ENCODE measurements at places on chromosomes 12 and 14.

GRCh38 chr14:58027904-58028303, 124.1 kb downstream of the ARMH4 start:
- DNase-seq, result no peak

- peak; percentile 32 for DNase-seq
Measured at GRCh38 chr12:65825183-65825506, 862 bp downstream of the HMGA2 start.

DNA sequence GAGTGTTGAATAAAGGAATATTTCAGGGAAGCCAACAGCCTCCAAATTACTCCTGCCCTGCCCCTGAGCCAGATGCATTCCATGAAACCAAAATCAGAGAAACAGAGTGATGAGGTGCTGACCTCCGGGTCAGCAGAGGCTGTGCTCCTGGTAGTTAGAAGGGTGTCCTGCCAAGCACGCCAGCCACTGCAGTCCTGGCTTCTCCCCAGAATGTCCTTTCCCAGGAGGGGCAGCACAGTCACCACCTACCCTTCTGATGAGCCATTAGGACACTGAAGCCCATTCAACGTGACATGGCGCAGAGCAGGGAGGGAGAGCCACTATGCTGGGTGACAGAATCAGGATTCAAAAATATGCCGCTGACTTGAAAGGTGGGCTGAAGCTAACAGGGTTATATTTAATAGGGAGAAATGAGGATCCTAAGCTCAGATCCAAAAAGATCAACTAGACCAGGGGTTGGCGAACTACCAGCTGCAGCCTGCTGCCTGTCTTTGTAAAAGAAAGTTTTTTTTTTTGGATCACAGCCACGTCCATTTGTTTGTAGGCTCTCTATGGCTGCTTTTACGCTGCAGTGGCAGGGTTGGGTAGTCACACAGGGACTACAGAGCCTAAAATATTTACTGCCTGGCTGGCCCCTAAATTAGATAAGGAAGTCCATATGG, 34.5 kb upstream of the PLEK2 start:
- no peak for DNase-seq

DNA sequence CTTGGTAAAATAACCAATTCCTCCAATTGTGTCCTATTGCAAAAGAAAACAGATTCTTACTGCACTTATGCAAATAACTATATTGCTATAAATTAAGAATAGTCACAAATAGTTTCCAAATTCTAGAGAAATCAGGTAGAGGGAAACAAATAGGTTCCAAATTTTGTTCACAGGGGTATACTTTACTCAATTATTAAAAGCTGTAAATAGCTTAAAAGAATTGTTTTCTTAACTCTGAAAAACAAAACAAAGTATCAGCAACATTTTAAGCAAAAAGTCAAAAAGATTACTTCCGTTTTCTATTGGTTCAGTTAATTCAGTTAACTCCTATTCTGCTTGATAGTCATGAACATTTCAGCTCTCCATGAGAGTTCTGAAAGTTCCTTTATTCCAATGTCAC, 85.6 kb upstream of the PPP4R3A start:
- DNase-seq, result no peak

GRCh38 chr12:92621833-92622232, 81.0 kb upstream of the PLEKHG7 start:
- DNase-seq, result no peak

- no peak for DNase-seq
Measured at GRCh38 chr14:98579140-98579539, 692.9 kb downstream of the BCL11B start.

DNA sequence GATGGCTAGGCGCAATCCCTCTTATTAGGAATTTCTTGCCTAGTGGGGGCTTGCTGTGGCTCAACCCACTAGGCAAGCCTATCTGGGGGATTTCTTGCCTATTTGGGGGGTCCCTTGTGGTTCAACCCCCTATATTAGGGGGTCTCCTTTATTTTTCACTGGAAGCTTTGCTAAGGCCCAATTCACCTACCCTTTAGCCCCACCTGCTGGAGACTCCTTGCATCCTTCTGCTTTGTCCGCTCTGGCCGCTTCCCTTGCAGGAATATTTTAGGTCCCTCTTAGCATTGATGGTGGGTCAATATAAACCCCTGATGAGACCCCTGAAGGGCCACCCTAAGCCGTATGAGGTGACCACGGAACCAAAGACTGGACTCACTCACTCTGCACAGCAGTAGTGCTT, 1552.1 kb downstream of the AACS start:
- peak; percentile 16 for DNase-seq

DNA sequence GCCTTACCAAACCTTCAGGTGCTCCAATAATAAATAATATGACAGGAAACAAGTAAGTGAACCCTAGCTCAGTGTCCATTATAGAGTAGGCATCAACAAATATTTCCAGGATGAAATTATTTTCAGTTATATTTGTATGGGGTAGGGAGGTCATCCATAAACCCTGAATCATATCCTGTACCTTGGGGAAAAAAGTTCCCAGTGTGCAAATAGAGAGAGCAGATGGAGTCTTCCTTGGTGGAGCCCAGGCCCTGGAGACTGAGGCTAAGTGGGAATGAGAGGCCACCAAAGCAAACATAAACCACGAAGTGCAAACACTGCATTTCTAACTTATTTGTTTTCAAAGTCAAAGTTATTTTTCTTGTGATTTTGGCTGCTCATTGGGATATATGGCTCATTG, 8.5 kb upstream of the ERP27 start:
- no peak for DNase-seq

- DNase-seq, result no peak
Measured at GRCh38 chr12:121202407-121203355, 7.2 kb upstream of the P2RX4 start.

DNA sequence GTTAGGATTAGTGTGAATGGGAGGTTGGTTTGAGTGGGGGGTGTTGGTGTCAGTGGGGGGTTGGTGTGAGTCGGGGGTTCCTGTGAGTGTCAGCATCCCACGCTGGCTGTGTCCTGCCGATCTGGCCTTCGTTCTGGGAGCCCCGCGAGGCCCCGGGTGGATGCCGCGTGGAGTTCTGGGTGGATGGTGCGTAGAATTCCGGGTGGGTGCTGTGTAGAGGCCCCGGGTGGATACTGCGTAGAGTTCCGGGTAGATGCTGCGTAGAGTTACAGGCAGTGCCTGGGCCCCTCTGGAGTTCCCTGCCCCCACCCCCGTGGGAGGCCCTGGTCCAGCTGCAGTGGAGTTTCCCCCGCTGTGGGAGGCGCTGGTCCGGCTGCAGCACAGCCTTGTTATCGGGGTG, 8.7 kb downstream of the NOC4L start:
- no peak for DNase-seq

DNA sequence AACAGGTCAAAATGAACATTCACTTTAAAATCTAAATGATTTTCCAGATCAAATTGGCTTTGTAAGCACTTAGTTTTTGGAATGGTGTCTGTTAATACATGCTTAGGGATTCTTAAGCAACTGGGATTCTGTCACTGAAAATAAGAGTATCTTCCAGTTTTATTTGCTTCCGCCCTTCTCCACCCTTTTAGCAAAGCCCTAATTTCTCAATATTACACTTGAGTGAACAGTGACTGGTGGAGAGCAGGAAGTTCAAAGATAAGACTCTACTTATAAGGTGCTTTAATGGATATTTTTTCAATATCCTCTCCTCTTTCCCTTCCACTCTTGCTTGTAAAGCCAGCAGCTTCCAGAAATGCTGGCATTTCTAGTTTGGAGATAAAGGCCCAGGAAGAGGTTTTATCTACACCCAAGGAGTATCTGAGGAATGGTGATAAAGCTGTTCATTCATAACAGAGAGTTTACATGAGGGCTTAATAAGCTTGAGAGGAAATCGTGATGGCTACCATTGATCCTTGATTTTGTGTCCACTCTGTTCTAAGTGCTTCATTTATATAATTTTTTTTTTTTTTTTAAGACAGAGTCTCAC, 265.9 kb upstream of the PRICKLE1 start:
- no peak for DNase-seq

GRCh38 chr12:74105434-74105833, 432.2 kb upstream of the ATXN7L3B start:
- no peak for DNase-seq

- no peak for DNase-seq
Measured at GRCh38 chr12:94988471-94988870, 15.0 kb downstream of the NDUFA12 start.

DNA sequence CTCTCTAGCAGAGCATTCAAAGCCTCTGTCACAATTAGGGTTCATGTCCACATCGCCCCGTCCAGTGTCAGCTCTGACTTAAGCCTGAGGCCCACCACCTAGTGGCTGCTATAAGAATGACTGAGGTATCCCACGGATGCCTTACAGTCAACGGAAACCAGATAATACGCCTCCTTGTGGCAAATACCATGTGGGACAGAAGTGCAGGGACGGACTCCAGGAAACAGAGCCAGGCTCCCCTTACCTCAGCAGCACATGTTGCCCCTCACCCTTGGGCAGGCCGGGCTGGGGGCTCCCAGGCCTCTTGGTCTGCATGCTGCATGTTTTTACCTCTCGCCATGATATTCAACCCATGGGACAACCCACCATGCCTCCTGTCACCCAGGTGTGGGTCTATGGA, 86.3 kb downstream of the VWF start:
- peak; percentile 79 for DNase-seq

- DNase-seq, result peak; percentile 23
Measured at GRCh38 chr12:31362115-31362758, 36.3 kb upstream of the SINHCAF start.

All from HEK293T (cell line).